DMS53 (cell line): ENCODE measurements at places on chromosomes 13 and 19.
A peak's percentile ranks its signal among the peaks of the same experiment; 100 is the strongest.

DNA sequence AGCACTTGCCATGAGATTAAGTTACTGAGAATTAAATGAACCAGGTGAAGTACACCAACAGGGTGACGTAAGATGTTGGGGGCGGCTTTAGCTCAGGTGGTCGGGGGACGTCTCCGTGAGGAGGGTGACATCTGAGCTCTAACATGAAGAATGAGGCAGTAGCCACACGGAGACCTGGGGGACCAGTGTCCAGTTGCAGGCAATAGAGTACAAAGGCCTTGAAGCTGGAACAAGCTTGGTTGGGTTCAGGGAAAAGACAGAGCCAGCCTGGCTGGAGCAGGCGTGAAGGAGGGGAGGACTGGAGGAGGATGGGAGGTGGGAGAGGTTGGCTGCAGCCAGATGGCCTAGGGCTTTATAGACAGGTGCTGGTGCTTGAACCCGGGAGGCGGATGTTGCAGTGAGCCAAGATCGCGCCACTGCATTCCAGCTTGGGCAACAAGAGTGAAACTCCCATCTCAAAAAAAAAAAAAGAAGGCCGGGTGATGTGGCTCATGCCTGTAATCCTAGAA, 1.6 kb downstream of the SPINT2 start:
- peak; percentile 51 for DNase-seq

DNA sequence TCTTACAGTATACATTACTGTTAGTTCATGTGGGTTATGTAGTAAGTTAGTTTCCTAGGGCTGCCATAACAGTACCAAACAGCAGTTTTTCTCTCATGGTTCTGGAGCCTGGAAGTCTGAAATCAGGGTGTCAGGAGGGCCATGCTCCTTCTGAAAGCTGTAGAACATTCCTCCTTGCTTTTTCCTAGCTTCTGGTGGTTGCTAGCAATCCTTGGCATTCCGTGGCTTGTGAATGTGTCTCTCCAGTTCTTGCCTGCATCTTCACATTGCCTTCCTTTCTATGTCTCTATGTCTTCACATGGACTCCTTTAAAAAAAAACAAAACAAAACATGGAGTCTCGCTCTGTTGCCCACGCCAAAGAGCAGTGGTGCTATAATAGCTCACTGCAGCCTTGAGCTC, 95.4 kb downstream of the WDFY2 start:
- no peak for DNase-seq

GRCh38 chr13:24491845-24492244, 20.7 kb downstream of the PARP4 start:
- no peak for DNase-seq

GRCh38 chr19:17332677-17333581, 1.7 kb downstream of the ANO8 start:
- peak; percentile 63 for DNase-seq

- DNase-seq: no peak
Observed at GRCh38 chr19:2097886-2098327, 1.2 kb downstream of the IZUMO4 start.

DNA sequence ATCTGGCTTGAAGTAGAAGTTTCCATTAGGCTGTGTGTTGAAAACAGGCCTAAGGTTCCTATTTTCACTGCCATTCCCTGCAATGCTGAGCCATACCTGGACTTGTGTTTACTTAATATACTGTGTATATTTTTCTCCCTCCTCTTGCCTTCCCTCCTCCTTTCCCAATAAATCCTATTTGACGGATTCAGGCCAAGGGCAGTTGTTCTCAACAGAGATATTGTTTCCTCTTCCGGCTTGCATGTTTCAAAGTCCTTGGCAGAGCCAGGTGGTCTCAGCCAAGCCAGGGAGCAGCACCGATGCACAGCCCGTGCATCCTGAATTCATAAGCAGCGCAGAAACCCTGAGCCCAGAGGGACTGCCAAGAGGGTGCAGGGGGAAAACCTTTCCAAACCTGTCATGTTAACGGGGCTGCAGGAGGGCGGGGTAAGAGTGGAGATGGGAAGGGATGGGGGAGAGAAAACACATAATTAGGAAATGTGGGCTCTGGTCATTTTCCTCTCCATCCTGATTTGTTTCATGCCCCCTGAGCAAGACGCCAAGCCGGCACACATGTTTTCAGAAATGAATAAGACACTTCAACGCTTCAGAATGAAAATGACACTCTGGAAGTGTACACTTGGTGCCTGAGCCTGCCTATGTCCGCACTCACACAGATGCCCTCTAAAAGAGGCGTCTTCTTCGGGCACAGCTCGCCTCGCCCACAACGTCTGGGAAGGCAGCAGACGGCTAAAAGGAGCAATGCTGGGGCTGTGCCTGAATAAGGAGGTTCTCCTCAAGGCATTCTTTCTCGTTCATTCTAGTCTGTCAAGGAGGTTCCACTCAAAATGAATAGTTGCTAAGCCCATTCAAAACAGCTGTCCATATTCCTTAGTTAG, 149.3 kb upstream of the UBL3 start:
- no peak for DNase-seq

GRCh38 chr19:3187662-3188511, 2.2 kb downstream of the NCLN start:
- DNase-seq: no peak

DNA sequence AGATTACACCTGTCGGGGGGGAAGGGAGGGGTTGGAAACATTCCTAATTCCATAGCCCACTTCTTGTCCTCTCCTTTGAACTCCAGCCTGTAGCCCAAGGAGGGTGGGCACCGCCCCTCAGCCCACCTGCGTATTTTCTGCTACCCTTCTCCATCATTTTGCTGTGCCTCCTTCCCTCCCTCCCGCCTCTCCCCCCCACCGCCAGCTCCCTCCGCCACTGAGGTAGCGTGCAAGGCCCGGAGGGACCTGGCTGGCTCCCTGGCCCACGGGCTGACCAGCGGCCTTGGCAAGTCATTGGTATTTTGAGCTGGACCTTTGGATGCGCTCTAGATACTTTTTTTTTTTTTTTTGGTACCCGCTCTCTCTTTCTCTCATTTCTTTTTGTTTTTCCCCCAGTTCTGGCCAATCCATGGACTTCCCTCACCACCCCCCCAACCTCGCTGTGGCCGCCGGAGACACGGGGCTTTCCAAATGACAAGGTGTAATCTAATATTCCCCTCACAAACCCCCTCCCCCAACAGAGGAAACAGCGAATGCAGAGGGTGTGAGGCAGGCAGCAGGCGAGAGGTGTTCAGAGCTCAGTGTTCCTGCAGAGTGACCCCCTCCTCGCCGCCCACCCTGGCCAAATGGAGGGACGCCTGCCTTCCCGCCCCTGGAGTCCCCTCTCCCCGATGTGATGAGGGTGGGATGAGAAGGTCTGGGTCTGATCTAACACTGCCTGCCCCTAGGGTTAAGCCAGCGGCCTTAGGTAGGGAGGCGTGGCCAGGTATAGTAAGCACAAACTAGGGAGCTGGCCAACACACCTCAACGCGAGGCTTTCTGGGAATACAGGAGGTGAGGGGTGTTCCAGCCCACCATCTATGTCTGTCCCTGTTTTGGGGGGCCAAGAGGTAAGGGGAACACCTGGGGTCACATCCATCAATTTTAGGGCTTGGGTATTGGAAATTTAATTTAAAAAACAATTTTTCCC, 89.2 kb downstream of the PTPRS start:
- DNase-seq: no peak

DNA sequence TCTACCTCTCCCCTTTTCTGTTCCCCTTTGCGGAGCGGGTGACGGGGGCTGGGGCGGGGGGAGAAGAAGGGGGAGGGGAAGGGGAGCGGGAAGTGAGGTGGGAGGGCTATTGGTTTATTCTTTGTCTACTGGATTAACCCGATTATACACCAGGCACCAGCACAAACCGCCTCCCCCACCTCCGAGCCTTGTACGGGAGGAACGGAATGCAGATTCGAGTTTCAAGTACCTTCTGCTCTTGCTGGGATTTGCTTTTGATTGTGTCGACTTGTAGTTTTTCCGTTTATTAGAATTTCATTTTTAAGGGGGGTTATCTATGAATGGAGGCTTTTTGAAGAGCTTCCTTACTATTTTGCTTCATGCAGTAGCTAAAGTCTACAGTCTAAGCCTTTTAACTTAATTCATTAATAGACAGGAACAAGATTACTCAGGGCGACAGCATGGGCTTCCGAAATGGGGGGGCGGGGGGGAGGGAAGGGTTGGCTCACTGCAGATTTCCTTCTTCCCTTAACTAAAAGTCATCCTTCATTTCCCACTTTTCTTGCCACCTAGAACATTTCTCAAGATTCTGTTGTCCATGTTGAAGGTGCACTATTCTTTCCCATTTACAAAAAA, 937 bp upstream of the SPRY2 start:
- DNase-seq: peak; percentile 60

- peak; percentile 36 for DNase-seq
Observed at GRCh38 chr13:88068975-88069374, 397.8 kb downstream of the SLITRK5 start.

DNA sequence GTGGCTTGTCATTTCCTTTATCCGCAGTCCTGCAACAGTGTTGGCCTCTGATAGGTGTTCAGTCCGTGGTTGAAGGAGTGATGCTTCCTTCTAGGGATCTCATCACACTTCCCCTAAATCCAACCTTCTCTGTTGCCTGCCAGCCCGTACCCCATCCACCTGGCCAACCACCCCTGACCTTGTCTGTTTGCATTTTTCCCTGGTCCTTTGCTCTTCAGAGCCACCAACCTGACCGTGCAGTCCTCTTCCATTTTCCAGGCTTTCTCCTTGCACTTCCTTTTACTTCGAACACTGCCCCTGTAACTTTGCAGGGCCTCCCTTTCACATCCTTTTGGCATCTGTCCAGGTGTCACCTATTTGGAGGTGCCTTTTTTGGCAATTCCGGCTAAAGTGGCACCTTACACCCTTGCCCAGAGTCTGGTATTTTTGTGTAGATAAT, 696 bp downstream of the ZNF460 start:
- DNase-seq: peak; percentile 58

DNA sequence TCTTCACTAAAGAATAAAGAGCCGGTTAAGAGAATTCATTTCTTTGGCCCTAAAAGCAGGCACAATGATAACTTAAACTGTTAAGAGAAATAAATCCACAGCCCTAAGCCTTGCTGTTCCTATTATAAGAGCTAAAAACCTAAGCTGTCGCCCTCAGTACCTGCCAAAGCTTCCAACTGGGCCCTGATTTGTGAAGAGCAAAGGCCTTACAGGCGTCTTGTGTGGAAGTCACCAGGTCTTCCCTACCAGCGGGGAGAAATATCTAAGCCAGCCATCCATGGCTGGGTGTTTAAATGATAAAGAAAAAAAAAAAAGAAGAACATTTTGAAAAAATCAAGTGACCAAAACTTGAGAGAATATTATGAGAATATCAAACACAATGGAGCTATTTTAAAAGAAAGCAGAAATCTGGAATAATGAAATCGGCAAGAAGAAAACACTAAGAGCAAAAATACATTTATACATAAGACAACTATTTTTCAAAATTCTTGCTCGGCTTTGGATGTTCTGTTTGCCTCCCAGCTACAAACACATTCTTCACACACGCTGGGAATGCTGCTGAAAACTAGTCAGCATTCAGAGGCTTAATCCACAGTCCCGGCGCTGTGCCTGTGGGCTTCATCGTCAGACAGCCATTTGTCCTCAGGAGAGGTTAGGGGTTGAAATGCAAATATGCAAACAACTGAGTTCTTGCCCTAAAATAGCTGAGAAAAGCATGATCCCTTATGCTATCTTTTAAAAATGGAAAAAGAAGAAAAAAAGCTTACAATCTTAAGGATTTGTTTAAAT, 89.8 kb upstream of the LSM14A start:
- no peak for DNase-seq

DNA sequence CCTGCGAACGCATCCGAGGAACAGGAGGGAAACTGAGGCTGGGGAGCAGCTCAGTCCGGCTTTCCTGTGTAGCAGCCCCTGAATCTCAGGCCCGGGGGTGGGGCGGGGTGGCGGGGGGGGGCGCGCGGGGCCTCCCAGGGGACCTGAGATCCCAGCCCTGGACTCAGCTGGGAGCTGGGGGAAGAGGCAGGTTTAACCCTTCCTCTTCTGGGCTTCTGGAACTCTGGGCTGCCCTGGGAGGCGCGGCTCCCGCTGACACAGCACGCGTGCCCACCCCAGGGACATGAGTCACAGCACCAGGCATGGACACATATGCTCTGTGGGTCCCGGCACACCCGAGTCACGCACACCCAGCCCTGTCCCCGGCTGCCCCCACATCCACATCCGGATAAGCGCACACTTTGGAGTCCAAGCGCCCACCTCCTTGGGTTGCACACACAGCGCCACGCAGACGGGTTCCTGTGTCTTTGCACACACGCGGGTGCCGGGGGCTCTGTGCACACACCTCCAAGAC, 3.5 kb upstream of the CIRBP start:
- DNase-seq: peak; percentile 46

- peak; percentile 45 for DNase-seq
Observed at GRCh38 chr13:107865643-107866031, 349.7 kb downstream of the LIG4 start.

GRCh38 chr19:2034729-2035589, 16.1 kb downstream of the MKNK2 start:
- peak; percentile 58 for DNase-seq

DNA sequence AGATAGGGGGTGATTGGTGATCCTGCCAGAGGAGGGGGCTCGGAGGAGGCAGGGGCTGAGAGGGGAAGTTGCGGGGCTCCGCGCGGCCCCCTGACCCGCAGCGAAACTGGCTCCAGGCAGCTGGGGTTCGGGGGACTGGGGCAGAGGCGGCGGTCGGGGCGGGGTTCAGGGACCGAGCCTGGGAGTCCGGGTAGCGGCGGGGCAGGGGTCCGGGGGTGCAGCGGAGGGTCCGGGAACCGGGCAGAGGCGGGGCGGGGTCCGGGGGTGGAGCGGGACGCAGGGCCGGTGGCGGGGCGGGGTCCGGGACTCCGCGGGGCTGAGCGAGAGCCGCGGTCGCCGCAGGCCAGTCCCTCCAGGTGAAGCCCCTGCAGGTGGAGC, 1.2 kb downstream of the MADCAM1 start:
- no peak for DNase-seq

- no peak for DNase-seq
Observed at GRCh38 chr19:35675589-35676140, 9.3 kb downstream of the UPK1A start.

GRCh38 chr13:93640452-93640851, 413.8 kb downstream of the GPC6 start:
- DNase-seq: no peak

DNA sequence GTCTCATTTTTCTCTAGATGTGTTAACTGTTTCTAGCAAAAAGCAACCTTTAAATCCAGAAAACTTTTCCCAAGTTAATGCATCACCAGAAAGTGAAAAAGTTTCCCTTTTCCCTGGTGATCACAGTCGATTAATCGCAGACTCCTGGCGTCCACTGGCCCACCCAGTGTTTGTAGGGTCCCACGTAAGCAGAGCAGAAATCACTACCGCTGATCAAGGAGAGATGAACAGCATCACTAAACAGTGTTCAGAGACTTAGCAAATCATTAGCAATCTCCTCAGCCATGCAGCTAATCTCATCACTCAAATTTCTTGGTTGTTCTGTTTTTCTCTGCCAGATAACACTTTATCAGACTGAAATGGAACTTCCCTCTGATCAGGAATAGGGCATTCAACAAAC, 184.2 kb downstream of the EFNB2 start:
- no peak for DNase-seq

GRCh38 chr13:114161644-114162532, 17.2 kb upstream of the CFAP97D2 start:
- DNase-seq: peak; percentile 45

- DNase-seq: no peak
Observed at GRCh38 chr19:14722127-14722526, 32.3 kb downstream of the ZNF333 start.

GRCh38 chr13:38334845-38335244, 14.8 kb upstream of the UFM1 start:
- DNase-seq: no peak
